Stimulated activated naive CD8-positive, alpha-beta T cell treated with anti-CD3 and anti-CD28 coated beads, Interleukin-15, Interleukin-2, amounts not matched to agents 100 U/mL and 50 U/mL, for 24 hours (primary cell): ENCODE measurements at places on chromosomes 3 and 15.

- DNase-seq, result no peak
Measured at GRCh38 chr15:53218666-53219580, 428.8 kb upstream of the ONECUT1 start.

DNA sequence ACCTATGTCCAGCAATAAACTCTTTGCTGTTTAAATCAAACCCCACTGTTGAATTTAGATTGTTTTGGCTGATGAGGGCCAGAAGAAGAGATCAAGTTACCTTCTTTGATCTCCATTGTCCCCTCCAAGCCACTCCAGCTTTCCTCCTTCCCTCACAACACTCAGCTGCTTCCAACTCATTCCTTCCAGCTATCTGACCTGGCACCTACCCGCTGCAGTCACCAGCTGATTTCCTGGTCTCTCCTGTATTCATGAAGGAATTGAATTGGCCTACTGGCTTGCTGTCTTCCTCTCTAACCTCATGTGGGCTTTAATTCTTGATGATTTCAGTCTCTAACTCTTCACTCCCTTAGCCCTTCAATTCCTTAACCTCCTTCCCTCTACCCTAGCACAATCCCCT, 40.8 kb upstream of the ABHD17C start:
- no peak for DNase-seq

- DNase-seq, result no peak
Measured at GRCh38 chr3:32850226-32850625, 32.4 kb downstream of the TRIM71 start.

GRCh38 chr3:9180764-9181117, 68.7 kb downstream of the SRGAP3 start:
- DNase-seq, result no peak

DNA sequence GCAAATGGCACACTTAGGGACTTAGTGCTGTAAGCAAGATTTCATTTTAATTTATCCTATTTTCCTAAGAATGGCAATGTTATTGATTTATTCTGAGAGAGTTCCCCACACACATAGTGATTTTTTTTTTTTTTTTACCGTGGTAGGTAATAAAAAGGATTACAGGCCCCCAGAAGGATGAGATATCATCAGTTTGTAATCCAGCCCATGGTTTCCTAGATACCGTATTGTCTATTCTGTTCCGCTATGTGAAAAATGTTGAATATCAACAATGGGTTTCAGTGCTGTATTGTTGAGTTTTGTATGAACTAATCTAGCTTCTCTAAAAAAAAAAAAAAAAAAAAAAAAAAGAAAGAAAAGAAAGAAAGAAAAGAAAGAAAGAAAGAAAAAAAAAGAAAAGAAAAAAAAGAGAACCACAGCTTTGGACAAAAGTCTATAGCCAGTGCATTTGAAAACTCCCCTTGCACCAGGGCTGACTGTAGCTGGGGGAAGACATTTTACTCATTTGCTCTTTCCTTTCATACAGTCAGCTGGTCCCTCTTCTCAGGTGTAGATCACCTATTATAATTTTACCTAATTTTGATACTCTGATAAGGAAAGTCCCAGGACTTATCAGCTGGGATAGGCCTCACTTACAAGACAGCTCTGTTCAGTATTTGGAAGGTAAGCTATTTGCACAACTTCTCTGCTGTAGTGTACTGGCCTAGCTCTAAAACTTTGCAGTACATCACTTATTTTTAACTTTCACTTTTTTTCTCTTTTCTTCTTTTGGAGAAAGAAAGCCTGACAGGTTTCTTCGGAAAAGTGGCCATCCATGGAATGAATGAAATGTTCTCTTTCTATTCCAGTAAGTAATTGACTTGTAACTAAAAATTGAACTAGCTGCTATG, 101.4 kb upstream of the SOX2 start:
- DNase-seq, result no peak

DNA sequence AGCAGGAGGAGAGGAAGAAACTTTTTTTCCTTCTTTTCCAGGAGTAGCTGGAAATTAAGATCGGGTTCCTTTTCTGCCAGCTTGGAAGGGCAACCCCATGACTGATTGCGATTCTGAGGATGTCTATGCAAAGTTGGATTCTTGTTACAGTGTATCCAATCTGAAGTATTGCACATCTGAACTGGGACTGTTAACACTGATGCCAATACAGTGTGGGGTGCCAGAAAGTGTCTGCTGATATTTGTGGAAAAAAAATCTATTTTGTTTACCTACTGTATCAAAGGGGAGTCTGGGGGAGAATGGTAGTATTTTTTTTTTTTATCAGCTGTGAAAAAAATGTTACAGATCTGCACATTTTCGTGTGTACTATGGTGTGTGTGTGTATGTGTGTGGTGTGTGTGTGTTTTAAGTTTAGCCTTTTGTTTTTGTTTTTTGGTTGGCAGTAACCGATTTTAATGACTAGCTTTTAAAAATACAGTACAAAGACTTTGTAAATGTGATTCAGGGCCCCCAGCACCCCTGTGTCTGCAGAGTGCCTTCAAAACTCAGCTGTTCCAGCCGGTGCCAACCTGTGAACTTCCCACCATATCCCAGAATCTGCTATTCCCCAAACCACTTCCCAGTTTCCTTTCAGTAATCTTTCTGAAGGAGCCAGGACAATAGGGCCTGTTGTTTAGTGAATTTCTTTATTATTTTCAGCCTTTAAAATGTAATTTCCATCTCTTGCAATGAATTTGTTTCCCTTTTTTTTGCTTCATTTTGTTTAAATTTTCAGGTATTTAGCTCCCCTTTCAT, 1.9 kb downstream of the RAP2B start:
- DNase-seq, result no peak

DNA sequence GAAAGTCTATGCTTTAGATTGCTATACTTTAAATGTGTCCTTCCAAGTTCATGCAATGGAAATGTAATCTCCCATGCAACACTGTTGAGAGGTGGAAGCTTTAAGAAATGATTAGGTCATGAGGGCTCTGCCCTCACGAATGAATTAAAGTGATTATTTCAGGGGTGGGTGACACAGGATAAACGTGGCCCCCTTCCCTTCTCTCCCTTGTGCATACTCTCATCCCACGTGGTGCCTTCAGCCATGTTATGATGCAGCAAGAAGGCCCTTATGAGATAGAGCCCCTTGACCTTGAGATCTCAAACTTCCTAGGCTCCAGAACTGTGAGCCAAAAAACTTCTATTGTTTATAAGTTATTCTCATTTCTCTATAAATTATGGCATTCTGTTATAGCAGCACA, 183.3 kb downstream of the TNIK start:
- DNase-seq, result no peak

GRCh38 chr3:159828542-159828943, 160.1 kb upstream of the IL12A start:
- no peak for DNase-seq

DNA sequence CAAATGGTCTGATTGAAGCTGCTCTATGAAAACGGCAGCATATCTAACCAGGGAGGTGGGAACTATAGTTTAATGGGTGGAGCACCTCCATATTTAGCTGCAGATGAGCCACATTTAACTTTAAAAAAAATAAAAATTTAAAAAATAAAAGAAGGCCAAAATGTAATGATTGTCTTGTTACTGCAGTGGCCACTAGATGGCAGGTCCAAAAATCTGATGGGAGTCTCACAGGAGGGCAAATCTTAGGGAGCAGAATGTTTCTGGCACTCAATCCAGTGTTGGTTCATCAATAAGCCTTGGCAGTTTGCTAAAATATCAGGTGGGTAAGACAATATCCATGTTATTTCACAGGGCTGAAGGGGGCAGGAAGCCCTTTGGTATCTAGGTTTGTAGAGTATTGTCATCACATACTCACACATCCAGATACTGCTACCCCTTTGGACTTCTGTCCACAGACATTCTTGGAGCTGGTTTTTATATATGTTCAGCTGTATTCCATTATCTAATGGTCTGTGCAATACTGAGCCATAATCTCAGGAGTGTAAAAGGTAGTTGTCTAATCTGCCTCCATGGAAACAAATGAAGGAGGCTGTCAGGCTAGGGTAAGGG, 233.3 kb downstream of the TIGIT start:
- DNase-seq, result peak; percentile 14

DNA sequence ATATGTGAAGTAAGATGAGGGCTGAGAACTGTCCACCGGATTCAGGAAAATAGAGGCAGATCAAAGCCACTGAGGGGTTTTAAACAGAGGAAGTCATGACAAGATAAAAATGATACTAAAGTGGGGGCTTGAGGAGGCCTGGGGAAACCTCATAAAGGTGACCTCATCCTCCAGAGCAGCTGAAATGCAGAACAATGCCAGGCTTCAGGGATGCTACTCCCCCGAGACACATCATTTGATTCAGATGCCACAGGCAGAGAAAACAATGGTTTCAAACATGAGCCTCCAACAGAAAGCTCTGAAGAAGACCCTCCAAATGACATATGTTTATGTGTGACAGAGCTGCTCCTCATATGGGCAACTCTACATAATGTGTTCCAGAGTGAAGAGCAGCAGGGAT, 6.4 kb downstream of the CFAP20DC start:
- no peak for DNase-seq
